ENCODE measurements at places on chromosomes 6 and 20.

GRCh38 chr6:33908025-33908424, 104.2 kb upstream of the MLN start:
- DNase-seq, result no peak

DNA sequence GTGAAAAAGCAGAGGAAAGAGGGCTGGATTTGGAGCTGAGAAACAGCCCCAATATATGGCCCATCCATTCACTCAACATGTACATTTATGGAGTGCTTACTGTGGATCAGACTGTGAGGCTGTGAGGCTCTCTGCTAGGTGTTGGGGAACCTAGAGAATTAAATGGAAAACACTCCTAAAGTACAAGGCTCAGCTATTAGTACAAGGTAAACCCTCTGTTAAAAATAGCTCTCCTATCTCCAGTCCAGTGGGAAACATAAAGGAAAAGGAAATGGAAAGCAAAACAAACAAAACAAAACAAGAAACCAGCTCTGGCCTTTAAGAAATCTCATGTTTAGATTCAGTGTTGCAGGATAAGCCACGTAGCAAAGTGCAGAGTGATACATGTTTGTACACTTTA, 35.0 kb downstream of the LY86 start:
- no peak for DNase-seq

DNA sequence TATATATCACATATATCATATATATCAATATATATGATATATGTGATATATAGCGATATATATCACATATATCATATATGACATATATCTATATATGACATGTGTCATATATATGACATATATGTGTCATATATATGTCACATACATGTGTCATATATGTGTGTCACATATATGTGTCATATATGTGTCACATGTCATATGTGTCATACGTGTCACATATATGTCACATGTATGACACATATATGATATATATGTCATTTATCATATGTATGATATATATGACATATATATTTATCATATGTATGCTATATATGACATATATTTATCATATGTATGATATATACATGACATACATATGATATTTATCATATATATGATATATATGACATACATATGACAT, 27.6 kb upstream of the ZNF292 start:
- no peak for DNase-seq

- DNase-seq, result no peak
These were observed 83.1 kb upstream of the PHACTR2 start for GRCh38 chr6:143594647-143595046.

GRCh38 chr6:136039185-136039584, 187.7 kb downstream of the PDE7B start:
- no peak for DNase-seq

- no peak for DNase-seq
These were observed 70.9 kb upstream of the TBX18 start for GRCh38 chr6:84835340-84835739.

- no peak for DNase-seq
These were observed 28.0 kb upstream of the TULP4 start for GRCh38 chr6:158284007-158284875.

DNA sequence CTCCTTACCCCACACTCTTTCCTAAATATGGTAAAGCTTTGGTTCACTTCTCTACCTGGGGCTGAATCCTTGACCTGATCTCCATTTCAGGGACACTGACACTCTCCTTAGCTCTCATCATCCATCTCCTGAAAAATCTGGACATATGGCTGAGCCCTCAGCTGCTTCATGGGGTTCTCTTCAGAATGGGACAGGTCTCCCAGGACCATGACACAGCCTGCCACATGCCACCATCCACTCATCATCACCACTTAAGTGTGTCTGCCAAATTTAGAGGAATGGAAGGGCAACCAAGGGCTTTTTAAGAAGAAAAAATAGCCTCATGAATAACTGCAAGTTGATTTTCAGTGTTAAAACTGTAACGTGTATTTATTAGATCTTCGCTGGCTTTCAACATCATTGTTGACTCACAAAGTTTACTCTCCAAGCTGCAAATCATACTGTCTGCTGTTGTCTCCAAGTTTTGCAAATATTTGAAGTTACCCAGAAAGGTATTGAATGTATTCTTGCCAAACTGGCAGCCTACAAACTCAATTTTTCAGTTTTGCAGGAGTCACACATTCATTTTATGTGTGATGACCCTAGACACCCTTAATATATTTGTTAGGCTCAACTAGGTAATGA, 41.1 kb downstream of the HS3ST5 start:
- no peak for DNase-seq

GRCh38 chr6:144662812-144663365, 377.8 kb downstream of the UTRN start:
- no peak for DNase-seq

DNA sequence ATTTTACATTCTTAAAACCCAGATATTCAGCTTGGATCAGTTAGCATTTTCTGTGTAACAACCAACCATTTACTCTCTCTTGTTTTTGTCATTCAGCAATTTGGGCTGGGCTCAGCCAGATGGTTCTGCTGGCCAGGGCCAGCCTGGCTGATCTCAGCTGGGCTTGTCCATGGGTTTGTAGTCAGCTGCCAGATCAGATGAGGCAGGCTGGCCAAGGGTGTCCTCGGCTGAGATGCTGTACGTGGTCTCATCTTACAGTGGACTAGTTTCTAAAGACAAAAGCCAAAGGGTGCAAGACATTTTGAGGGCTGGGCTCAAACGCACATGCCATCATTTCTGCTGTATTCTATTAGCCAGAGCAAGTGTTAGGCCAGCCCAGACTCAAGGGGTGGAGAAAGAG, 16.0 kb upstream of the FAM210B start:
- DNase-seq, result no peak

- no peak for DNase-seq
These were observed 181.0 kb downstream of the GJA1 start for GRCh38 chr6:121616406-121616805.

GRCh38 chr6:68559716-68560115, 75.4 kb upstream of the ADGRB3 start:
- DNase-seq, result no peak

DNA sequence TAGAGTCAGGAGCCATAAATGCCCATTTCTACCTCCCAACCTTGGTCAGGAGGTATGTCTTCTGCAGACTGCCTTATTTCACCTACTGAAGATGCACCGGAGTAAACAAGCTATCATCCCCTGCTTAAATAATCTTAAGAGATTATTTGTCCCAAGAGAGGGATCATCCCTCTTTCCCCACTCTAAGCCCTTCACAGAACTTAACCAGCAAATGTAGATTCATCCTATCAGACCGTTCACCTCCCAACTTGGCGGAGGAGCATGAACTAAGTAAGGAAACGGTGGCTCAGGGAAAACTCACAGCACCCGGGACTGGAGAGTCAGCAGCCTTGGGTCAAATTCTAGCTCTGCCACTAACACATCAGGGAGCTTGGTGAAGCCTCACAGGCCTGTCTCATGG, 115.3 kb downstream of the TRERF1 start:
- DNase-seq, result no peak

DNA sequence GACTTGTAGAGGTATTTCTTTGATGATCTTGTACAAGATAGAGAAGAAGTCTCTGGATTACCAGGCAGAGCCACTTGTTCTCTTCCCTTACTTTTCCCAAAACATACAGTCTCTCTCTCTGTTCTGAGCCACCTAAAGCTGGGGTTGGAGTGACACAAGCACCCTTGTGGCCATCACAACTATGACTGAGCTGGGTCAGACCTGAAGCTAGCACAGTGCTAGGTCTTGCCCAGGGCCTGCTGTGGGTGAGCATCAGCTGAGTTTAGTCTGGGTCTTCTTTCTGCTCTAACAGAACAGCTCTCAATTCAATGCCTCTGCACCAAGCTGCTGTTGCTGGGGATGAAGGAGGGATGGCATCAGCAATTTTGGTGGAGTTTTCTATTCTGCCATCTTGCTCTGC, 110.2 kb downstream of the HTR1B start:
- no peak for DNase-seq

DNA sequence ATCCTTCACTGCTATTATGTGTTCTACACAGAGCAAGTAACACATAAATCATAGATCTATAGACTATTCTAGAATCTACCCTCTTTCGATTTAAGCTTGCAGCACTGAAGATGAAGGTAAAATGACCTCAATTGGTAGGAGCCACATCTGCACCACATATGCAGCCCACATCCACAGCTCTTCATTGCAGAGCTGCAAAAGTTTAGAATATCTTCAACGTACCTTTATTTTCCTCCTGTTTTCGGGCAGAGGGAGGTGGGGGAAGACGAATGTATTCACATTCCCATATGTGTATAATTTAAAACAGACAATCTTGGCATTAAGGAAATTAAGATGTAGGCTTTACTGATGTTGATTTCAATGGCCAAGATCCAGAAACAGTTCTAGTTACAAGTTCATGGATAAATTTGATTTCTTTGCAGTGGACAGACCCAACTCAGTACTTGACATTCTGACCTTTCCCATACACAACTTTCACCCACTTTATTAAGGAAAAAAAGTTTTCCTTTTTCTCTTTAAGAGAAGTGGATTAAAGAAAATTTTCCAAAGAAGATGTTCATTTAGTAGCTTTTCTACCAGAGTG, 14.0 kb downstream of the EPB41L2 start:
- DNase-seq, result no peak
